ENCODE measurements at places on chromosomes 1 and 21. TPM values are rescaled to one million over a fixed set of nuclear protein-coding genes. Genes with fewer than 3 reads are reported as not detected.

The CD52 gene
- polyA plus RNA-seq = 2.6 TPM

The BTBD8 gene
- 8.5 TPM for polyA plus RNA-seq

The AKR7A3 gene
- polyA plus RNA-seq = 1.3 TPM

The UTS2 gene
- not detected for polyA plus RNA-seq

The CR1L gene
- 1.1 TPM for polyA plus RNA-seq

- H3K4me3 ChIP-seq = peak within 1 kb of the TSS; percentile 55
- no peaks in the 10 kb centered on the region for H3K27me3 ChIP-seq
- H3K4me1 ChIP-seq = no peaks in the 10 kb centered on the region
- DNase-seq = peak; percentile 96
- H3K27ac ChIP-seq = peak within 1 kb of the TSS; percentile 82
- H3K36me3 ChIP-seq = no peaks in the 10 kb centered on the region
Observed at GRCh38 chr1:7783826-7784491, at the start of gene PER3. TSS of gene PER3 (plus strand) at chr1:7784291. CDS start at chr1:7784878, 587 bp downstream.

DNA sequence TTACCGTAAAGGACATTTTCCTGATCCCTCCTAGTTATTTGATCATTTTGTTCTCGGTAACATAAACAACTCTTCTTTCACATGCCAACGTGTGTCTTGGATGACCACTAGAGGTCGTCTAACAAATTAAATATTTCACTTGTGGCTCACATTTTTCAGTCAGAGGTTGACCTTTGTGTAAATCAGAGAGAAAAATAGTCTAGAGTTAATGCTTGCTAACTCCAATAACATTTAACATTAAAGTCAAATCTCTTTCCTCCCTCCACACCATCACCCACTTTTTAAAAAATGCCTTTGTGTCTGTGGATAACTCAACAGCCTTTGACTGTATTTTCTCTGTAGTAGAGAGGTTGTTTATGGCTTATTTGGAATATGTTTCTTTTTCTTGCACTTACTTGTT lies 220.5 kb upstream of the B3GALT2 start:
- no peaks in the 10 kb centered on the region for H3K36me3 ChIP-seq
- peak; percentile 45 for DNase-seq
- no peak overlapping the region for H3K27ac ChIP-seq
